ENCODE measurements at places on chromosomes 16 and 17.

- no peak for DNase-seq
Observed at GRCh38 chr16:83296505-83296904, 511.3 kb upstream of the HSBP1 start.

- DNase-seq: no peak
Observed at GRCh38 chr17:39229274-39229913, 3.6 kb upstream of the STAC2 start.

DNA sequence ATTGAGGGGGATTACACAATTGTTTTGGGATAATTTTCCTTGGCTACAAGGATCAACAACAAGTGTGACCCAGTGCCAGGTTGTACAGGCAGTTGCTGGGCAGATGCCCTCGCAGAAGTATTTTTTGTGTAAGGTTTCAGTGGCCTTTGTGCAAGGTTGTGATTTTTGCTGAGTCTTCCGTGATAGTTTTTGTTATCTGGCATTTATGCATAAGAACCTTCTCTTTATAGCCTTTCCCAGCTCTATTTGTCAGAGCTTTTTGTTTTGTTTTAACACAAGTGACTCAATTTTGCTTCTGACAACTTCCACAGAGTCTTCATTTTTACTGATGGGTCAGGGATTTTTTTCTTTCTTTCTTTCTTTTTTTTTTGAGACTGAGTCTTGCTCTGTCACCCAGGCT, 6.7 kb upstream of the PRPSAP1 start:
- no peak for DNase-seq

GRCh38 chr17:41071606-41072360, 6.1 kb upstream of the KRTAP2-4 start:
- DNase-seq: no peak

DNA sequence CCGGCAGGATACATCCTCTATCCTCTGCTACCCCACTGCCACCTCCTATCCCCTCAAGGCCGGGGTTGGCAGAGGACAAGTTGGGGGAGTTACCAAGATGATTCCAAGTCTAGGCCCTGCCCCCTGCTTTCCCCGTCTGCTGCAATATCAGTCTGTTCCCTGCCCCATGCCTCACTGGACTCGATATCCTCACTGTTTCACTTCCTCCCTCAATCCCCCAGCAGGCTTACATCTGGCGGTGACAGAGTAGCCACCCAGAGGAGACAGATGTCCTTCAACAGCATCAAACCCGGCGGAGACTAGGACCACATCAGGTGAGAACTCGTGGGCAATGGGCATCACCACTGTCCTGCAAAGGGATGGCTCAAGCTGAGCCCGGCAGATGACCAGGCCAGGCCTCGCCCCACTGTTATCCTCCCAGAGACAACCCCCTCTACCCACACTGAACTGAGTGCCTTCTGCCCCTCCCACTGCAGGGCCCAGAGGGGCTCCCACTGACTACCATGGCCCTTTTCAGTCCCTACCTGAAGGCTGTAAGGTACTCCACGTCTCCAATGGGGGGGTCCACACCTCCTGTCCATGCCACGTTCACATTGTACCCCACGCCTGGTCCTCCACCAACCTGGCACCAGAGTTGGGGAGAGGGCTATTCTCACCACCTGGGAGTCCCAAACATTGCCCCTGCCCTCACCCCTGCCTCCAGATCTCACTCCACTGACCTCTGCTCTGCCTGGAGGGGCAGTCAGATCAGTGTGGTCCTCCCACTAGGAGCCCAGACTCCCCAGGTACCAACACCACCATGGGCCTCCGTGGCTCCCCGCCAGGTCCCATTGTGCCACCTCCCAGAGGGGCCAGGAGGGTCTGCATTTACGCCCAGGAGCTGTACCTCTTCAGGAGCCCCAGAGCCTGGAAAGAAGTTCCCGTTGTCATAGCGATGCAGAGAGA, 9.6 kb downstream of the G6PC3 start:
- no peak for DNase-seq

GRCh38 chr17:2952174-2952845, 111.1 kb downstream of the OR1D5 start:
- DNase-seq: peak; percentile 12

GRCh38 chr16:79215289-79215688, 385.2 kb downstream of the MAF start:
- no peak for DNase-seq

DNA sequence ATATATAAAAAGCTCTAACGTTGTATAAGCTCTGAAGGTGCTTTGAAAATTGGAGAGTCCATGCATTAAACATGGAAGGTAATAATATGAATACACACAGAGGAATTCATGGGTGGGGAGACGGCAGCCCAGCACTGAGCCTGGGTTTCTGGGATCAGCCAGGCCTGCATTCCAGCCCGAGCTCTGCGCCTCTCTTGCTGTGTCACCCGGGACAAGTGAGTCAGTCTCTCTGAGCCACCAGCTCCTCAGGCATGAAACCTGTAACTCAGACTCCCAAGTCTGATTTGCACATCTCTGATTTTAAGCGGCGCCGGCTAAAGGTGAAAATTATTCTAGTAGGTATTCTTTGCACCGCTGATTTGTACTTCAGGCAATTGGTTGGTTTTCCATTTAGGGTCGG, 238.8 kb downstream of the MRTFB start:
- no peak for DNase-seq

GRCh38 chr17:31339906-31340661, 18.7 kb upstream of the EVI2A start:
- DNase-seq: no peak

DNA sequence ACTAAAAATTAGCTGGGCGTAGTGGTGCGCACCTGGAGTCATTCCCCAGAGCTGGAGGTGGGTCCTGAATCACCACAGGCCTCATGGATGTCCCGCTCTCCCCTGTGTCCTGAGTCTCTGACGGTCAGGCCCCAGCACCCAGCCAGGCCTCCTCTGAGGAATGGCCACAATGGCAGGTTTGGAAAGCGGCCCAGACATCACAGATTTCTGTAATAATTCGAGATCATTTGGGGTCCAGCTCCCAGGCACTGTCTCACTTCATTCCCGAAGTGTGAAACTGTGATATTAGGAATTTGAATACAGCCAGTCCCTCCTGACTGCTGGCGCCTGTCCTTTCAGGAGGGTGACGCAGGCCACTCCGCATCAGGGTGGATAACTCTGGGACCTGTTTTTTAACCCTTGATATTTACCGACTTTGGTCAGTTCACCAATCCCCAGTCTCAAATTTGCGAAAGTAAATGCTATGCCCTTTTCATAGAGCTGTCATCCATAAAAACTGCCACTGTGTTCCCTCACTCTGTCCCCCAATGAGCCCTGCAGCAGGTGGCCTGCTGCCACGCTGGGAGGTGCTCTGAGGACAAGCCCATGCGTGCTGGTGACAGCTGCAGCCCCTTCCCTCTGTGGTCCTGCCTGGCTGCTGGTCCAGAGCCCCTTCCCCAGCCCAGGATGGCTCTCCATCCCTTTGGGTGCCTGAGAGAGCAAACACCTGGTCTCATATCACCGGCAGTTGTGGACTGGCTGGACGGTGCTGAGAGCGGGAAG, 28.3 kb upstream of the RPTOR start:
- DNase-seq: no peak

DNA sequence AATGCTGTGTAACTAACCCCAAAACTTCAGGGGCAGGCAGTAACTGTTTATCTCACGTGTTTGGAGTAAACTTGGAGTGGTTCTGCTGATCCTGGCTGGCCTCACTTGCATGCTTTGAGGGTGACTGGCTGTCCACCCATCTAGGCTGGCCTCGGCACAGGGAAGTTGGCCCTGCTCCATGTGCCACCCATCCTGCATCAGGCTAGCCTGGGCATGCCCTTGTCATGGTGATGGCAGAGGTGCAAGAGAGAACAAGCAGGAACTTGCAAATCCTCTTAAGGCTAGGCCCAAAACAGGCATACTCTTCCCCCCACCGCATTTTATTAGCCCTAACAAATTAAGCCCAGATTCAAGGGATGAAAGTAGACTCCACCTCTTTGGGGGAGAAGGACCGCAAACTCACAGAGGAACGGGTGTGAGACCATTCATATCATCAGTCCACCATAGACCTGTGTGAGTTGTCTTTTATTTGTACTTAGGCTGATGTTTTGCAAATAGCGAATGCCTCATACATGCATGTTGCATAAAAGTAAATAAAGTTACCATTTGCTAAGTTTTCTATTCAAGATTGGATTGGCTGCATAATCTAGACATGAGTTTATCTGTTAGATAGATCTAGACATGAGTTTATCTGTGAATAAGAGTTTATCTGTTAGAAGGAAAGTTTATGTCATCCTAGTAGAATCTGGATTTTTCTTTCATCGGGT, 221.0 kb downstream of the CCDC182 start:
- DNase-seq: peak; percentile 29
